Stimulated activated CD4-positive, alpha-beta T cell treated with anti-CD3 and anti-CD28 coated beads, Interleukin-2, amount 100 ng/mL, for 24 hours (primary cell): ENCODE measurements at places on chromosomes 4 and X.

- DNase-seq, result no peak
Observed at GRCh38 chr4:148077581-148077980, 345.7 kb downstream of the ARHGAP10 start.

- DNase-seq, result no peak
Observed at GRCh38 chr4:41944089-41944488, 8.9 kb downstream of the TMEM33 start.

DNA sequence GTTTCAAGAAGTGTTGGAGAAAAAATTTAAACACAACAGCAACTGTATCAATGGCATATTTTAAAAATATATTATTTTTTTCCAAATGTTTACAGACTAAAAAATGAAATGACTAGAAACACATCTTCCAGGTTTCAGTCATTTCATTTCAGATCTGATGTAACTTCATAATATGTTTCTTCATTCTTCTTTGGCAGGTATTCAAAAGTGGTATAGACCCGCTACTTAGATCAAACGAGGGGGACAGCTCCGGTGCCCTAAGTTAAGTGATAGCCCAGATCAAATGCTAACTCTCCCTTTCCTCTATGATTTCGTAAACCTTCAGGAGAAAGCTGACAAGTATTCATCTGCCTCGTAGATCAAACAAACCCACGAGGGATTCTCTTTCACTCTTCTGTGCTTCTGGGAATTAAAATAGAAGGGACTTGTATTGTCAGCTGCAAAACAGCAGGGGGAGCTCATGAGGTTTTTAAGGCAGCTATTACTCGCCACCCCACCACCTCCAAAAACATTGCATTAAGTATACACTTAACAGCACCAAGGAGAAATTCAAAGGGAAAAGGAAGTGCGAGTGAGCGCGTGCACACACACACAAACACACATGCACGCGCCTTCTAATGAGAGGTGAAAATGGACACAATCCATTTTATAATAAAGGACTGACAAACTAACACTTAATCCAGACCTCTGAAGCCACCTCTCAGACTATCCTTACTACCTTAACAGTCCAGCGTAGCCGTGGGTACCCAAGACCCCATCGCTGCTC lies 21.4 kb downstream of the HELT start:
- peak; percentile 35 for DNase-seq

DNA sequence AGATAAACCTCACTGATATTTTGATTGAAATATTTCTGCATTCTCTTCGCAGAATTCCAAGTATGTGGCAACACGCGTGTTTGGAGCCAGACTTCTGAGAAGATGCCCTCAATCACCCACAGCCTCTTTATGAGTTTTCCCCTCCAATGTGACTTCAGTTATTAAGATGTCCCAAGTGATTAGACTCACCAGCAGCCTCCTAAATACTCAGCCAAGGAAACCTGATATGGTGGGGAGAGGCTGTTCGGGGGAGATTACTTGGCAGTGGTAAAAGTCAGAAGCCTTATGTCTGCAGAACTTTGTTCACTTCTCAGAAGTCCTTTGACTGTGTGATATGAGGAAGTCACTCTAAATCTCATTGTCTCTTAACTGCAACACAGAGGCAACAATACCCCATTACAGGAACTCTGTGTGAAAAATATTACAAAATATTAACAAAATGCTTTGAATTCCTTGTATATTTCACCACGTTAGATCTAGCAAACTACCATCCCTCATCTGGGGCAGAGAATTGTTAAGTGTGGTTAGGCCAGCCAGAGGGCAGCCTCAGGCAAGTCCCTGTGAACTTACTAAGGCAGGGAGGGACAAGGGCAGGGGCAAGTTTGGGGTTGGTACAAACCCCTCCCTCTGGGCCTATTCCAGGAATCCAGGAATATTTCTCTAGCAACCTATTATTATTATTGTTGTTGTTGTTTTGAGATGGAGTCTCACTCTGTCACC lies 151.4 kb upstream of the USP9X start:
- no peak for DNase-seq

DNA sequence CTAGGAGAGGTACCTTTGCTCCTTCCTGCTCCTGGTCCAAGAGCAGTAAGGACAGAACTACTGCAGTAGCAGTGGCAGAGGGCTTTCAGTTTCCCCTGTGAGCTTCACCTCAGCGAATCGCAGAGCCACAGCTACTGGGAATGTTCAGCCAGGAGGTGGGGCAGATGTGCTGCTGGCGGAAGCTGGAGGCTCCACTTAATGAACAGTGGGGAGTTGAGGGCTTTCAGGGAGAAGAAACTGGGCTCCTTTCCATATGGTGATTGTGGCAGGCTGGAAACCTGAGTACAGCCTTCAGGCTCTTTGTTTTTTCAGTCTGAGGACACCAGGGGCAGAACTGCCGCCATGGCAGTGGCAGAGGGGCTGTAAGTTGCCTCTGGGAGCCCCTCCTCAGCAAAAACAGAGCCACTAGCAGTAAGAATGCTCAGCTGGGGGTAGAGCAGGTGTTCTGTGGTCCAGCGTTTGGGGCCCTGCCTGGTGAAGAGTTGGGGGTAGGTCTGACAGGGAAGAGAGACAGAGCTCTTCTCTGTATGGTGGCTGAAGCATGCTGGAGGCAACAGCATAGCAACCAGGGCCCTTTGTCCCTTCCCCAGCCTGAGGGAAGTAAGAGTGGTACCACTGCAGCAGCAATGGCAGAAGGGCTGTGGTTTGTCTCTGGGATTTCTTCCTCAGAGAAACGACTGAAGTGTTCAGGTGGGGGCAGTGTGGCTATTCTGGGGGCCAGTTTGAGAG lies 106.0 kb upstream of the GRXCR1 start:
- no peak for DNase-seq

DNA sequence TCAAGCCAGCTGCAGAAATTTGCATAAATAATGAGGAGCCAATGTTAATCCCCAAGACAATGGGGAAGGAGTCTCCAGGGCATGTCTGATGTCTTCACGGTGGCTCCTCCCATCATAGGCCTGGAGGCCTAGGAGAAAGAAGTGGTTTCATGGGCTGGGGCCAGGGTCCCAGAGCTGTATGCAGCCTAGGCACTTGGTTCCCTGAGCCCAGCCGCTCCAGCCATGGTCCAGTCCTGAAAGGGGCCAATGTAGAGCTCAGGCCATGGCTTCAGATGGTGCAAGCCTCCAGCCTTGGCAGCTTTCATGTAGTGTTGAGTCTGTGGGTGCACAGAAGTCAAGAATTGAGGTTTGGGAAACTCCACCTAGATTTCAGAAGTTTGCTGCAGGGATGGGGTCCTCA lies 628.2 kb upstream of the GRIA3 start:
- no peak for DNase-seq

- DNase-seq, result no peak
Observed at GRCh38 chrX:95903490-95903889, 781.2 kb upstream of the DIAPH2 start.
